NCI-H1417 treated with DMSO at 0.1 percent for 48 hours (cell line): ENCODE measurements at places on chromosomes 3 and 15.

- no peak for DNase-seq
Observed at GRCh38 chr15:43251871-43252250, 14.9 kb downstream of the TGM5 start.

DNA sequence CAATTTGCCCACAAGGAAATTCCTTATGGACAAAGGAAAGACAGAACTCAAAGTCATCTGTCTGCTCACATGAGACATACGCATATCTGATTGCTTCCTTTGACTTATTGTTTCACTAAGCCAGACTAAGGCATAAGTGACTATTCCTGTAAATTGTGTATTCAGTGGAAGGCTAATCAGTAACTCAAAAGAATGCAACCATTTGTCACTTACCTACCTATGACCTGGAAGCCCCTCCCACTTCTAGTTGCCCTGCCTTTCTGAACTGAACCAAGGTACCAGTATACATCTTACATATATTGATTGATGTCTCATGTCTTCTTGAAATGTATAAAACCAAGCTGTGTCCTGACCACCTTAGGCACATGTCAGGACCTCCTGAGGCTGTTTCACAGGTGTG, 53.5 kb upstream of the PROK2 start:
- no peak for DNase-seq

DNA sequence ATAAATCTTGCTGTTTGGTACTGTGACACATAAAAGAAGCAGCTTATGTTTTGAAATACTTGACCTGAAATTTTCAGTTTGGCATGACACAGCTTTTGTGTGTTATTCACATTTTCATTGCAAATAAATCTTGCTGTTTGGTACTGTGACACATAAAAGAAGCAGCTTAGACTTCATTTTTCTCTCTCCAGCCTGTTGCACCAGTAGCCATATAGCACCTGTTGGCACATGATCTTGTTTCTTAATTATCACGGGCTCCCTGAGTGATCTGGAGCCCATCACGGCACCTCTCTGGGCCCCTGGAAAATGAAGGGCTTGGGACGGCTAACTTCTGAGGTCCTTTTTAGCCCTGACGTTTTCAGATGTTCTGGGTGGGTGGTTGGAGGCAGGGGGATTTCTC, 77.4 kb upstream of the SLCO3A1 start:
- DNase-seq = no peak

DNA sequence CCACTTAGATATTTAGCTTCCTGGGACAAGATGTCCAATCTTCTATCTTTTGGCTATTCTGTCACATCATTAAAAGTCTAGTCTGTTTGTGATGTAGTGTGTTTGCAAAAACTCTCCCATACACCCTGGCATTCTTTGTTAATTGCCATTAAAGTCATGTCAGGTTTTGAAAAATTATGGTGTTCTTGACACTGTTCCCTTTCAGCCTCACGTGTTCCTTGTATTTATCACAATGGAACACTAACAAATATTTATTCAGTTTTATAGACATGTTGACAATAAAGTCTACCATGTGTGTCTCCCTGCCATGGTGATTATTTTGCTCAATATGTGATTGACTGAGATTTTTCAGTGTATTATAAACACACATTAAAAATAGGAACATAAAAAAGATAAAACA, 9.4 kb upstream of the CACNA1D start:
- no peak for DNase-seq

GRCh38 chr3:133512416-133513089, 60.9 kb upstream of the CDV3 start:
- DNase-seq = no peak

GRCh38 chr3:126938520-126939337, 44.2 kb upstream of the PLXNA1 start:
- DNase-seq = no peak

GRCh38 chr3:61983479-61983878, 389.9 kb downstream of the FEZF2 start:
- no peak for DNase-seq

- no peak for DNase-seq
Observed at GRCh38 chr3:4584456-4585249, 91.5 kb downstream of the ITPR1 start.

DNA sequence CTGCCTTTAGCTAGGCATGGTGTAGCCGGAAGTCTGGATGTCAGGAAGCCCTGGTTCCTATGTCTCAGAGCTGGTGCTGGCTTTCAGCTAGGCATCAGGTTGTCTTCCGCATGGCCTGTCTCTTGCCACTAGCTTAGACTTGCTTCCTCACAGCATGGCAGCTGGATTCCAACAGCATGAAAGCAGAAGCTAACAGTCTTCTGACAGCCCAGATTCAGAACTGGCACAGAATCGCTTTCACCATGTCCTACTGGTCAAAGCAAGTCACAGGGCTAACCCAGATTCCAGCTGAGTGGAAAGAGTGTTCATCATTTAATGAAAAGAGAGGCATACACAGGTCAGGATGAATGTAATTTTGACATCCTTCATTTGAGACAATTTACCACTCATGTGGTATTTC, 1050.5 kb downstream of the ROBO2 start:
- no peak for DNase-seq

DNA sequence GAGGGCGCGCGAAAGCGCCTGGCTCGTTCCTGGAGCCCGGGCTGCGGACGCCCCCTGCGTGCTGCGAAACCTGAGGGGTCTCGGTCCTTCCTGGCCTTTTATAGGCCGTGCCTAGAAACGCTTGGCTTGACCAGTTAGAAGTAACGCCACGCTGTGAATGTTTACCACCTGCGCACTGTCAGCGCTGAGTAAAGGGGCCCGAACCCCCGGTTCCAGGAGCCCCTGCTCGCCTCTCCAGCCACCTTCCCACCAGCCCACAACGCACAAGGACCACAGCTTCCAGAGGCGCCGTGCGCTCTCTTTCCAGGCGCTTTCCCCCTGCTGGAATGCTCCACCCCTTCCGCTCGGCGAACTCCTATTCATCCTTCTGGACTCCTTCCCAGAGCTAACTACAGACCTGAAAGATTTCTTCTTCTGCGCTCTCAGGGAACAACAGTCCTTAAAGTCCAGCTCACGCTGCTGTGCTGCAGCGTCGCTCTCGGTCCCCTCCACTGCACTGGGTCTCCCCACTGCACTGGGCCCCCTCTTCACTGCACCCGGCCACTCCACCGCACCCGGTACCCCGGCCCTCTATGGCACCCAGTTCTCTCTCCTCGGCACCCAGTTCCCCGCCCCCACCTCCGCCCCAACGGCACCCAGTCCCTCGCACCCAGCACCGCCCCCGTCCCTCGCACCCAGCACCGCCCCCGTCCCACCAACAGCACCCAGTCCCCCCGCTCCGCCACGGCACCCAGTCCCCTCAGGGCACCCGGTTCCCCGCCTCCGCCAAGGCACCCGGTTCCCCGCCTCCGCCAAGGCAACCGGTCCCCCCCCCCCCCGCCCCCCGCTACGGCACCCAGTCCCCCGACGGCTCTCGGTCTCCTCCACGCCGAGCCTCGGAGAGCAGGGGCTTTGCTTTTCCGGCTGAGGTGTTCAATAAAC, 69.8 kb downstream of the SQOR start:
- no peak for DNase-seq

DNA sequence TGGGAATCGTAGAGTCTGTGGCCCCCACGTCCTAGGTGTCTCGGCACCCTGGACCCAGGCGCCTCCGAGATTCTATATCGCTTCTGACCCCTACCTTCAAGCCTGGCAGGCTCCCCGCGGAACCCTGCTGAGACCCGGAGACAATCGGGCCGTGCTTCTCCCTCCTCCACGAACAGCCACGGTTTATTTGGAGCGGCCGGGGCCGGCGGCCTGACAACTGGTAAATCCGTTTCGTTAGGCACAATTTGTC, 1.4 kb downstream of the GATA2 start:
- DNase-seq = no peak

- DNase-seq = no peak
Observed at GRCh38 chr15:79378394-79379109, 53.6 kb upstream of the MINAR1 start.

GRCh38 chr3:153596401-153596800, 434.4 kb downstream of the RAP2B start:
- DNase-seq = no peak

GRCh38 chr3:174216946-174217718, 642.0 kb upstream of the NAALADL2 start:
- DNase-seq = no peak

- DNase-seq = no peak
Observed at GRCh38 chr15:78049691-78050440, 27.6 kb downstream of the TBC1D2B start.

GRCh38 chr15:69127306-69127705, 33.1 kb upstream of the GLCE start:
- DNase-seq = no peak

GRCh38 chr3:71657831-71658530, 67.2 kb downstream of the EIF4E3 start:
- no peak for DNase-seq

GRCh38 chr15:29736744-29737020, 85.6 kb downstream of the TJP1 start:
- no peak for DNase-seq

- DNase-seq = no peak
Observed at GRCh38 chr3:29822071-29822470, 541.2 kb downstream of the RBMS3 start.

DNA sequence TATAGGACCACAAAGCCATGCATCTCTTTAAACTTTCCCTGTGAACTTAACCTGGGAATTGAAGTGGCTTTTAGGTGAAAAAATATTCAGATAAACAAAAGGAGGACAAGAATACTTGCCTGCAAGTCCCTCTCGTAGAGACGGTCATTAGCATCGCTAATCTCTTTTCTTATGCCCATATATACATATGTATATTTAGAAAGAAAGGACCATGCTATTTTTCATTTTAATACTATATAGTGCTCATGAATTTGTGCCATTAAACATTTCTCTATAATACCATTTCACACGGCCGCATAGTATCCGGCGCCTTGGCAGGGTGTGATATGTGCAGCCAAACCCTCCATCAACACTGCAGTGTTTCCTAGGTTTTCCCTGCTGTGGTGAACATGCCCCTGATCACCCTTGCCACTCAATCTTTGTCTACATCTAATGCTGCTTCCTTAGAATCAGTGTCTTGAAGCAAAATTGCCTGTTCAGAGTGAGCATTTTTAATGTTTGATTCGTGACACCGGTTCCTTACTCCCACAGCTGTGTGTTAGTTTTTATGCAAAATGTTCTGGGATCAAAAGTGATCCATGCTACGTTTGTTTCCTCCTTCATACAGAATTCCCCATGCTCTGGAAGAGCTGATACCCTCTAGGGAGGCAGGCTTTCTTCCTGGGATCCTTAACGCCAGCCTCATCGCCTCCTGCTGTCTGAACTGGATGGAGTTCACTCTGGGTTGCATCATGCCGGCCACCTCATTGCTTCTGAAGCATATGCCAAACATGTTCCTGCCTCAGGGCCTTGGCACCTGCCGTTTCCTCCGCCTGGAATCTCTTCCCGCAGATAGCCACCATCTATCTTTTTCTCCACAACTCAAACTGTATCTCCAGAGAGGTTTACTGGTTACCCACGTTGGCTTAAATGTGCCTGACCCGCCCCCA, 118.1 kb downstream of the FBLN2 start:
- no peak for DNase-seq

DNA sequence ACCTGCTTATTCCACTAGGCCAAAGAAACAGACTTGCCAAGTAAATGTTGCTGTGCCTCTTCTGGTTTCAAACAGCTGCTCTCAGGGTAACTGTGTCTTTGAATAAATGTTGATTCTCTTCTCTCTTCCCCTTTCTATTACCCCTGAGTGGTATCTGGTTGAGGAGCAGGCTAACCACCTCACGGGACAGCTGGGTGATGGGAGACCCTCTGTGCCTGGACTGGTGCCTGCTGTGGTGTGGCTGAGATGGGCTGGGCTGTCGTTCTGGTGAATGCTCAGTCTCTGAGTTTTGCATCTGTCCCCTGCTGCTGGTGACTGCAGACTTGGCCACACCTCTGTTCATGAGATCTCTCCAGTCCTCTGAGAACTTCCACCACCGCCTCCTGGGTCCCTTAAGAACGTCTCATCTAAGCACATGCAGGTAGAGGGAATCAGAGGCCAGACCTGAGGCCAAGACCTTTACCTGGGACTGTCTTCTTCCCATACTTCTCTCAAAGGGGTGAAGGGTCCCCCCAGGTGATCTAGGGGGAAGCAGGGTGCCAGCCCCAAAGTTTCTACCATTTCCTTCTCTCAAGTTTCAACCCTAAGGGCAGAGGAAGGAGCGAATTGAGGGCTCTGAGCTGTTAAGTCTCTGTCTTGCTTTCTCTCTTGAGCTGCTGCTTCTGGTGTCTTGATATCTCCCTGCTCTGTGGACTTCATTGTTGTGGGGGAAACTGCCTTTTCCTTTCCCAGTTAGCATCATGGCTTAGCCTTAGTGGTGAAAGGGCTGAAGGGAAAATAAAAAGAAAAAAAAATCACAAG, 252.9 kb downstream of the EBLN2 start:
- DNase-seq = no peak

DNA sequence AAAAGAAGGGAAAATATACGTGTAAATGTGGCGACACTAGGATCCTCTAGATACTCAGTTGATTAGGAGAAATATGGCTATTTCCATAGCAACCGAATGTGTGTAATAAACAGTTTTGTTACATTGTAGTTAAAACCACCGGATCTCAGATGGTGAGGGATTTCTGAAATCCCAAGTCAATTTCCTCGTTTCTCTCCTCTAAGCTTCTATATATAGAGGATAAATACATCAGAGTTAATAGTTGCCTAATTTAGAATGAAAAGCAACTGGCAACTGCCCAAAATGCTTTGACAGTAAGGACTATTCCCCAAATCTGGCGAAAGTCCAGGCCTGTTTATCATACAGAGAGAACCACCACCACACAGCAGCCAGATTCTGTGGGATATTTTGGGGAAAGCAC, 112.6 kb downstream of the GABRB3 start:
- DNase-seq = no peak

- DNase-seq = no peak
Observed at GRCh38 chr15:60340207-60340921, 57.4 kb downstream of the ANXA2 start.

DNA sequence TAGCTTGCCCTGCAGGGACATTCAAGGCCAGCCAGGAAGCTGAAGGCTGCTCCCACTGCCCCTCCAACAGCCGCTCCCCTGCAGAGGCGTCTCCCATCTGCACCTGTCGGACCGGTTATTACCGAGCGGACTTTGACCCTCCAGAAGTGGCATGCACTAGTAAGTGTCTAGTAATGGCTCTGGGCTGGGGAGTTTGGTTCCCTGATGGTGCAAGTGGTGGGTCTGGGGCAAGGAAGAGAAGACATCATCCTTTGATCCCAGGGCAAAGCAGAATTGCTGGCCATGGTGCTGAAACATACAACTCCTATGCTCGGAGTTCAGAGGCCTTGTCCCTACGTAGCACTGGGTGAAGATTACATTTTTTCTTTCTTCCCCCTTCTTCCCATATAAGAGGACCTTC, 311.4 kb downstream of the EPHB1 start:
- DNase-seq = no peak

GRCh38 chr3:83813176-83813575, 1145.6 kb upstream of the CADM2 start:
- DNase-seq = no peak

GRCh38 chr15:35481992-35482391, 64.0 kb downstream of the DPH6 start:
- DNase-seq = no peak

DNA sequence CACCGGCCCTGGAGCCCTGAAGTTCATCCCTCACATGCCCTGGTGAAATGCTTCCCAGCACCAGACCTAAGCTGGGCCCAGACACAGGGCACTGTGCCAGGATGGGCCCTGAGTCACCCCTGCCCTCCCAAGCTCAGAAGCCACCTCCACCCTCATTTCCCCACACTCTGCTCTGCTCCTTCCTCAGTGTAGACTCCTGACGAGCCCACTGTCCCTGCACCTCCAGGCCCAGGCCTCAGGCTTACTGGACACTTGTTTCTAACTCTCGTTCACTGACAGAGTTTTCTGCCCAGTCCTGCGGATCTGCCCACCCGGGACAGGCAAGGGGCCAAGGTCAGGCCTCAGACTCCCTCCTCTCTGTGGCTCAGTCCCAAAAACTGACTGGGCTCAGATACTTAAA, 112.6 kb upstream of the RNF7 start:
- DNase-seq = no peak
